ENCODE measurements at places on chromosomes 7 and 10.
A peak's percentile ranks its signal among the peaks of the same experiment; 100 is the strongest.

DNA sequence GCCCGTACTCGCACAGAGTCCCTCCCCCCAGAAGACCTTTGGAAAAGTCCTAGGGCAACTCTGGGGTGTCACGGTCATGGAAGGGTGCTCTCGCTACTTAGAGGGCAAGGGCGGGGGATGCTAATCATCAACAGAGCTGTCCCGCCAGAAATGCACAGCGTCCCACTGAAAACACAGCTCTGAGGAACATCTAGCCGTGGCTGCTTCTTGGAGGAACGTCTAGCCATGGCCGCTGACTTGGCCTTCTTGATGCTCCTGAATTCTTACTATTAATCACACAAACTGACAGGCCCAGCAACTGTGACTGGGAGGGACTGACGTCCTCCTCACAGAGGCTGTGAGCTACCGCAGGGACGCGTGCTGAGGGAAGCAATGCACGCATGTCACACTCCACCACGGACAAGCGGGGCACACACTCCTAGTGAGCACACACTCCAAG, 1.7 kb downstream of the TUBGCP2 start:
- no peak for DNase-seq

- no peak for DNase-seq
Observed at GRCh38 chr7:134637441-134637840, 9.2 kb upstream of the BPGM start.

- no peak for DNase-seq
Observed at GRCh38 chr10:122829454-122829853, 16.2 kb downstream of the CUZD1 start.

DNA sequence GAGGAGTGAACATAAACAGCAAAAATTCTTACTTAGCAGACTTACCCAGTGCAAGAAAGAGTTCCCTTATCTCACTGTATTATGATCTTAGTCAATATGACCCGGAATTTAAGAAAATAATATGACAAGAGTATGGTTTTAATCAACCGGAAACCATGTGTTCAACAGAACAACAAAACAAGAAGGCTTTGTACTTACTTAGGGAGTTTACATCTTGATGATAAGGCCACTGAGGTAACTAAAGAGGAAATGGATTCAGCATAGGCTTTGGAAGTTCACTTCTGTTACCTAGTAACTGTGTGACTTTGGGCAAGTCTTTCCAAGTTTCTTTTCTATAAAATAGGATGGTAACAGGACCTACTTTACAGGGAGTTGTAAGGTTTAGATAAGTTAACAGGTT, 7.4 kb upstream of the FAS start:
- DNase-seq, result no peak

DNA sequence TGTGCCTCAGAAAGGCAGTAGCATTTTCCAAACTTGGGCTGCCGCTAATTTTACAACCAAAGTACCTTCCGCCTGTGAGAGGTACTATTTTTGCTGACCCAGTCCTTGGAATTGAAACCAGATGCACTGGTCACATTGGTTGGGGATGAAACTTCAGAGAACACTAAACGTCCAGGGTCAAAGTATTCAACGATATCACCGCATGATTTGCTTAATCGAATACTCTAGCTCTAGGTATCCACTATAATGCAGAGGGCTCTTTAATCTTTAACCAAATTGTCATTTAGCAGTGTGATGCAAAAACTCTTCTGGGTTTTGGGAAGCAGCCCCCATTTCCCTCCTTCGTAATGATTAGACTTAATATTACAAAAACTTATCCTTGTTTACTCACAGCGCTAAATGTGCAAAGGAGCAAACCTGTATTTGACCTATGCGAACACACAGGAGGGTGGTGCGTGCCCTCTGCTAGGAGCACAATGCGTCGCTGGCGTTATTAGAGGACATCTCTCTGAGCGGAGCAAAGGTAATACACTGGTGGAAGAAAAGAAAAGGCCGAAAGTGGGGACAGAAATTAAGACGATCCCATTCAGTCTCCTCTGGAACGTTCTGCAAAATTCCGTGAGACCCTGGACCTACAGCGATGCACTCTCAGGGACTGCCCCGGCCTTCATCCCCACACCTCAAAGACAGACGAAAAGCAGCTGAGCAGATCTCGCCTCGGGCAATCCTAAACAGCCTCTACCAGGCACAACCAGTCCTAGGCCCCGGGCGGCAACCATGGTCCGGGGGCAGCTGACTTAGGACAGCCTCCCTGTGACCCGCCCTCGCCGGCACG, 916 bp upstream of the EEPD1 start:
- no peak for DNase-seq

DNA sequence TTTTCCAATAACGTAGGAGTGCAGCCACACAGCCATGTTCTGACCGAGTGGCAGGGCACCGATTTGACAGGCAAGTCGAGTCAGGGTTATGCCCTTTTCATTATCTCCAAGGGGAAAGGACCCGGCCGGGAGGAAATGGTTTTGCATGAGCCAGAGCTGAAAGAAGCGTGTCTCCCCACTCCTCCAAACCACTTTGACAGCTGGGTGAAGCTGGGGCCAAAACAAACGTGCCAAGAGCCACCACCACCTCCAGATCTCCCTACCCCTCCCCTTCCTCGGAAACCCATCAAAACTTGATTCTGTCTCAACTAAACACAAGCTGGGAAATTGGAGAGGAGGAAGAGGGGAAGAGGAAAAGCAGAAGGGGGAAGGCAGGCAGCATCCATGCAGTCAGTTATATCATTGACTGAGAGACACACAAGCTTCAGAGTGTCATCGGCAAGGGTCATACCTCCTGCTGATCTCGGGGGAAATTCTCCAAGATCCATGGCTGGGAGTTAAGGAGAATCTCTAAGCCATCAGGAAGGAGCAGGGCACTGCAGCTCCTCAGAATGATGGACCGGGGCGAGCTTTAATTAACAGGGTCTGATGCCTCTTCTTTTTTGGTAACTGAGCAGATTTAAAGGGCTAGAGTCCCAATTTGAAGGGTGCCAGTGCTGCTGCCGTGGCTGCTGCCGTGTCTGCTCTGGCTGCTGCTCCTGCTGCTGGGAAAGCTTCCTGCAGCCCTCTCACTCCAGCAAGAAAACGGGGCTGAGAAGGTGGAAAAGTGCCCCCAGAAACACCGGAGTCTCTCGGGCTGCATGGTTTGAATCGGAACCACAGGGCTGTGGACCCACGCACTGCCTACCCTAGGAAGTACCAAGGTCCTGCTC, 34.7 kb upstream of the CALN1 start:
- DNase-seq, result no peak

DNA sequence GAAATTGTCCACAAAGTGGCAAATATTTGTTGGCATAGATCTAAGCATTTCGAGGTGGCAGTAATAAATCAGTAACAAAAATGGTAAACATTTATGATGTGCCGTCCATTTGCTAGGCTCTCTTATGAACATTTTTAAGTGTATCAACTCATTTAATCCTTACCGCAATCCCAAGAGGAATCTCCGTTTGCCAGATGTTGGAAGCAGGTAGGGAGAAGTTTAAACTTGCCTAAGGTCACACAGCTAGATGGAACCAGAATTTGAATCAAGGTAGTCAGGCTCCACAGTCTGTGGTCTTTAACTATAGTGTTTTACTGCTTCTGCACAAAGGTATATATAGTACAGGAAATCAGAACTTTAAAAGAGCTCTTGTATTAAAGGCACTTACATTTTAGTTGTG, 2.6 kb downstream of the MKLN1 start:
- DNase-seq, result no peak

DNA sequence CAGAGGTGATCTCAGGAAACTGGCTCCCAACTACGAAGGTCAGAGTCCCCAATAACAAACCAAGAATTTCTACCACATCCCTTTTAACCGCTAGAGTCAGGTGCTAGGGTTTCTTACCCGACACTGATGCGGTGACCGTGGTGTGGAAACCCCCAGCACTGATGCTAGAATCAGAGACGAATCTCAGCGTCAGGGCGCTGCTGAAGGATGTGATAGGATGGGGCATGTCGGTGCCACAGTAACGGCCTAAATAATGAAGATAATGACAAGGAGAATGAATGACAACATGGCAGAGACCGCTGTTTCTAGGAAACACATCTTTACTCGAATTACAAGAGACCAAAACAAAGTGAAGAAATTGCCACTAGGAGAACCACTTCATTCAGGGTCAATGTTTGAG, 131.1 kb upstream of the RSU1 start:
- no peak for DNase-seq

GRCh38 chr7:94650147-94651051, 5.5 kb downstream of the SGCE start:
- no peak for DNase-seq

DNA sequence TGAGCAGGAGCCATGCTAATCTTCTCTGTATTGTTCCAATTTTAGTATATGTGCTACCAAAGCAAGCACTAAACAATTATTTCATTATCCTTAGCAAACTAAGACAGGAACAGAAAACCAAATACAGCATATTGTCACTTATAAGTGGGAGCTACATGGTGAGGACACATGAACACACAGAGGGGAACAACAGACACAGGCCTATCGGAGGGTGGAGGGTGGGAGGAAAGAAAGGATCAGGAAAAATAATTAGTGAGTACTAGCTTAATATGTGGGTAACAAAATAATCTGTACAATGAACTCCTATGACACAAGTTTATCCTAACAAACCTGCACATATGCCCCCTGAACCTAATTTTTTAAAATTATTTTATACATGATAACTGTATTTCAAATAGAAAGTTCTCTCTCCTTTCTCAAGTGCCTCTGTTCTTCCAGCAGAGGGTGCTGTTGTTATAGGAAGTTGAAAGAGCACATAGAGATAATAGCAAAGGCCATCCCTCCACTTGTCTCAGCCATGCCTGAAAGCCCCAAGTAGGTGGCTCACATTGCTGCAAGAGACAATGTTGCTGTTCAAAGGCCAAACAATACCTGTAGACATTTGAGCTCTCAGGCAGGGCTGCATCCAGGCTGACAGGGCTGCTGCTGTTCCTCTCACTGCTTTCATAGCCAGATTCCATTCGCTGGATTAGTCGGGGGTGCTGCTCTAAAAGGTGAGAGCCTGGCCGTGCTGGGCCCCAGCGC, 33.4 kb upstream of the PPP3CB start:
- DNase-seq, result peak; percentile 21

DNA sequence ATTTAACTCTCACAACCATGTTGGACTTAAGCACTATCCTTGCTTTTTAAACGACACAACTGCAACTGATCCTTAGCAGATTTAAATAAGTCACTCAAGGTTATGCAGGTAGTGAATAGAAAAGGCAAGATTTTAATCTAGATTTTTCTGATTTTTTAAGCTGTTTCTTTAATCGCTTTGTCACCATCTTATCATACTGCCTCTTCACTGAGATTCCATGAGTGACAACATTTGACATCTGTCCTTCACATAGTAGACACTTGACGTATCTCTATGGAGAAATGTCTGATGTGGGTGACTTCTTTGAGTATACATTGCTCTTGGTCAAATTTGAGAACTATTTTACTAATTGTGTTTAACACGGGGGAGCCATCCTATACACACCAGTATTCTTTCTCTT, 839.7 kb downstream of the GATA3 start:
- DNase-seq, result no peak

DNA sequence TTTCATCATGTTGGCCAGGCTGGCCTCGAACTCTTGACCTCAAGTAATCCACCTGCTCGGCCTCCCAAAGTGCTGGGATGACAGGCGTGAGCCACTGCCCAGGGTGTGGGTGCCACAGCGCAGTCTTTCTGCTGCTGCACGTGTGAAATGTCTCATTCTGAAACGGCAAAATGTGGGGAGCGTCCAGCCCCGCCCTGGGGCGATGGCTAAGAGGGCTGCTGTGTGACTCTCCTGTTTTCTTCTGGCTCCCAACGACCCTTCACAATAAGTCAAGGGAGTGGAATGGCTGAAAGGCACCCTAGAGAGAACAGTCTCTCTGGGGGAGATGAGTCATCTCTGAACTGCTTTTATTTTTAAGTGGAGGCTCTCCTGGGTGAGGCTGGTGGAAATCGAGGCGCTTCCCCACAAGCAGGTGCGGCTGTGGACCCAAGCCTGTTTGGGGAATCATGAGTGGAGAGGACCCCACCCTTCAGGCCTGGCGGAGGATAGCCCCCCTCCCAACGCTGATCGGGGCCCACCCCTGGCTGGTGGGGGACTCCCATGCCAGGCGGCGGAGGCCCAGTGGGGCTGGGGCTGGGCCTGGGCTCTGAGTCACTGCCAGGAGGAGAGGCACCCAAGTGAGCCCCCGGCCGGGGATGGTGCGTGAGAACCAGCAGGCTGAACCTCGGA, 18.0 kb downstream of the ADAP1 start:
- DNase-seq, result peak; percentile 5

GRCh38 chr7:24701261-24702235, 55.7 kb downstream of the GSDME start:
- no peak for DNase-seq

DNA sequence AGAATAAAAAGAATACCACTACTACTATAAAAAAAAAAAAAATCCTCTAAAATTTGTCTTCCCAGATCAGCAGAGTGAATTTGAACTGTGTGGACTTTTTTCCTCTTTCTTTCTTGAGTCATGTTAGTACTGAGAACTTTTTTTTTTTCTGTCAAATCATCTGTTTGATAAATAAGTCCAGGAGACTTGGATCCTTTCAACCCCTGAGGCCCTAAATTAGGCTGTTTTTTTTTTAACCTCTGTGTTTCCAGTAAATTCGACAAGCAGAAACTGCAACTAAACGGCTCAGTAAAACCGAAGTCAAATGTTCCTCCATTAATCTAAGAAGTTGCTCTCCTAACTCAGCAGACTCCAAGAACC, 2.7 kb downstream of the MAP3K8 start:
- no peak for DNase-seq

DNA sequence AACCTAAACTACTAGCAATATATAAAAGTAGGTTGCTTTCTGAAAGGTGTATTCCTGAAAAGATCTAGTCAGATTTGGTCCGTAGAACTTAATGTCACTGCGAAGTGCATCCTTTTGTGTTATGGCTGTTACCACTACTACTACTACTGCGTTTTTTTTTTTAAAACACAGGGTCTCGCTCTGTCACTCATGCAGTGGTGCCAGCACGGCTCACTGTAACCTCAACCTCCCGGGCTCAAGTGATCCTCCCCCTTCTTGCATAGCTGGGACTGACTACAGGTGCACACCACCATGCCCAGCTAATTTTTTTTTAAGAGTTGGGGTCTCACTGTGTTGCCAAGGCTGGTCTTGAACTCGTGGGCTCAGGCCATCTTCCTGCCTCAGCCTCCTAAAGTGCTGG, 14.5 kb downstream of the WIPI2 start:
- no peak for DNase-seq
